ENCODE measurements at places on chromosomes 6 and 20.

DNA sequence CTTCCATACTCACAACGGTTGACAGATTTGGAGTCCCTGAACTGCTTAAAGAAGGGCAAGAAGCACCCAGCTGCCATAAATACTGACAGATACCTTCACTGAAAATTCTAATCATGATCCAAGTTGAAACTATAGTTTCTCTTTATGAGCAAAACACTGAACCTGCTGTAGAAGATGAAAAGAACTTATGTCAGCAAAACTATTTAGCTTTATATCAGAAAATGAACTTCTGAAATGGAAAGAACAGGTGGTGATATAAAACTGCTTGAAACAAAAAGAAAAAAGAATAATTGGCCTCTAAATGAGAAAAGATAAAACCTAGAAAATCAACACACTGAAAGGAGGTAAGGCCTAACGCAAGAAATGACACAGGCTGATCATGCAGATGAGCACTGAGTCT, 72.4 kb downstream of the HACE1 start:
- no peak for DNase-seq

GRCh38 chr20:48015943-48016723, 230.9 kb upstream of the SULF2 start:
- no peak for DNase-seq

DNA sequence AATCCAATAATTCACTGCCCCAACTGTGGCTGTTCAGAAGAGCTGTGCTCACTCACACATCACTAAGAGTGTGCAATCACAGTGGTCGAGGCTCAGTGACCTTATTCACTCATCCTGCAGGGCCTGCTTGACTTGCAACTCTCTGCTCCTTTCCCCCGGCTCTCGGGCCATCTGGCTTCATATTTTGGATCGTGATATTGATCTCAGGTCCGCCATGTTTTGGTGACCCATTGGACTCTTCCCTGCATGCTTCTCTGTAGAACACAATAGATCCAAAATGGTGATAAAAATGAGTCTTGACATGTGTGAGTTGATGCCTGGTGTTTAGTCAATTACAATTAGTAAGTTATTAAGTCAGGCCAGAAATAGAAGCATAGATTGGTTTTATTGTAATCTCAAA, 313.9 kb upstream of the SOX4 start:
- DNase-seq: no peak

- DNase-seq: no peak
Observed at GRCh38 chr6:97812940-97813339, 529.9 kb upstream of the MMS22L start.

- DNase-seq: no peak
Observed at GRCh38 chr20:52529826-52530225, 338.2 kb upstream of the ZFP64 start.

DNA sequence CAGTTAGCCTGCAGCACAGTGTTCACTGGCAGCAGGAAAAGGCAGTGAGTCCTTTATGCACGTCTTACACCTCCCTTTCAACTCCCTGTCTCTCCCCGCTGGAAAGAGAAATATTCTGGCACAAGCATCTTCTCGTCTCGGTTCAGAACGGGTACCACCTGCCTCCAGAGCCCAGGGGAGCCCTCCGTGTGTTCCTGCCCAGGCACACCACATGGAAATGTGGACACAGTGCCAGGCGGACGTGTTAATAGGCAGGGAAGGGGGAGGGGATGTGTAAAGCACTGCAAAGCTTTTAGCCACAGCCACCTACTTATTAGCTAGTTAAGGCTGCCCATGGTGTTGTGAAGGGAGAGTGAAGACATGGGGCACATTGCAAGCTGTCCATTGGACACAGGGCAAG, 219.7 kb downstream of the FARS2 start:
- no peak for DNase-seq

GRCh38 chr6:30481211-30481964, 7.9 kb upstream of the HLA-E start:
- no peak for DNase-seq

GRCh38 chr6:69349771-69350170, 447.0 kb downstream of the LMBRD1 start:
- no peak for DNase-seq

GRCh38 chr6:158381214-158381613, 68.9 kb downstream of the TULP4 start:
- no peak for DNase-seq

DNA sequence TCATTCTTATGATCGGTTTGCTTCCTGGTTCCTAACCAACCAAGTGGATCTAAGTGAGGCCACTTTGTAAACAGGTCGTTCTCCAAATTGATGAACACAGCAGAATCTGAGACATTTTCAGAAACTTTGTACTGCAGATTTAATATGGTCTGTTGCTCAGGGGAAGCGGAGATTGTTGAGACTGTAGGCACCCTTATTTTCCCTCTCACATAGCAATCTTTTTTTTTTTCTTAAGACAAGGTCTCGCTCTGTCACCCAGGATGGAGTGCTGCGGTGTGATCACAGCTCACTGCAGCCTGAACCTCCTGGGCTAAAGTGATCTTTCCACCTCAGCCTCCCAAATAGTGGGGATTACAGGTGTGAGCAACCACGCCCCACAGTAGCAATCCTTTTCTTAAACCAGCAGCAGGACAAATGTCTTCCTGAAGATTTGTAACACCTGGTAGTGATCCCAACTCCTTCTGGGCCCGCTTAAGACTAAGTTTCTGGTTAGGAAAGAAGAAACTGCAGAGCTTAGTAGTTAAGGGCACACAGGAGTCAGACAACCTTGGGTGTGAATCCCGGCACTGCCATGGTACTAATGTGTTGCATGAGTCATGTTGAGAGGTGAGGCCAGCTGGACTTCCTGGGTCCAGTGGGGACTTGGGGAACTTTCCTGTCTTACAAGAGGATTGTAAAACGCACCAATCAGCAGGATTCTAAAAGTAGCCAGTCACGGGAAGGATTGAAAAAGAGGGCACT, 48.4 kb upstream of the EZR start:
- DNase-seq: no peak

DNA sequence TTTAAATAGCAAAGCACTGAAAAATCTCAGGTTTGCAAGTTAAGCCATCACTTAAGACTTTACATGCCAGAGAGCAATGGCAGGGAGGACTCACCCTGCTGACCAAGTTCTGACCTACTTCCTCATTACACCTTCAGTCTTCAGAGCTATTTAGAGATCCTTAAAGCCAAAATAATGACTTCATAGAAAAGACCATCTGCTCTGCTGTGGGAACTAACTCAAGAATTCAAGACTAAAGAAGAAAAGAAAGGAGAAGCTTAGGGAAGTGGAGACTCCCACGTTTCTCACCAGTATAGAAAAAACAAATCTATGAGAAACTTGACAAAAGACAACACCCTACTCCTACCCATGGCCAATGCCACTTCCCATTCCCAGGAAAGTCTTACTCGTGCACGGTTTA, 28.6 kb downstream of the XPO5 start:
- DNase-seq: no peak

DNA sequence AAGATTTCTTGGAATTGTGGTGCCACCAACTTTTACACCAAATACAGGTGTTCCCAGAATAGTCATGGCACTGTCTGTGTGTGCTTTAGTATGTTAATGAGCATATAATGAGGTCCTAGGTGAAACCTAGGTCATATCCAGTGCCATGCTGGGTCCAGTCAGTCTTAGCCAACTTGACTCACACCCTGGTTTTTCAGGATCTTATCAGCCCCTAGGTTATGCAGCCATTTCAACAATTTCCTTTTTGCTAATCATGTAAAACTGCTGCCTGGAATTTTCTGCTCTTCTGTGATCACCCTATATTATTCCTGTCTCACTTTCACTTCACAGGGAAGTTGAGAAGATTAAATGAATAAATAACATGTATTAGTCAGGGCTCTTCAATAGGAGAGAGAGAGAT, 23.7 kb downstream of the SDHAF4 start:
- DNase-seq: no peak

DNA sequence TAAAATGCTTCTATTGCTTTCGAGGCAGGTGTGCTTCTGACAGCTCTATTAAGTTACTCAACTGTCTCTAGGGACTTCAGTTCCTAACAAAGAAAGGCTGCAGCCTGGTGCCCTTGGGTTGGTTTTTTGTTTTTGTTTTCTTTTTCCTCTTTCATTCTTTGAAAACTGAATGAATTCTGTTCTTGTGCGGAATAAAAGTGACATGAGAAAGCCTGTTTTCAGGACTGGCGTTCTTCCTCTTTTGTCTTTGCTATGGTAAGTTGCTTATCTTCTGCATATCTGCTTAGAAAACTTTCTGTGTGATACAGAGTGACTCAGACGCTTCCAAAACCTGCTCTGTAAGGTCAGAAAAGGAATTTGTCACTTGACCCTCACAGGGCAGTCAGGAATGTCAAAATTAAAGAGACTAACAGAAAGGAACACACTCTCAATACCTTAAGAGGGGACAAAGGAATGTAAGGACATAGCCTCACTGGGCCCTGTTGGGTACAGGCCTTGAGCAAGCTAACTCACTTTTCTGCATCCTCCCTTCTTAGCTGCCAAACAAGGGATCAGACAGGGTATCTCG, 56.2 kb upstream of the NHSL1 start:
- no peak for DNase-seq

- no peak for DNase-seq
Observed at GRCh38 chr6:24145690-24146131, 19.7 kb downstream of the NRSN1 start.

DNA sequence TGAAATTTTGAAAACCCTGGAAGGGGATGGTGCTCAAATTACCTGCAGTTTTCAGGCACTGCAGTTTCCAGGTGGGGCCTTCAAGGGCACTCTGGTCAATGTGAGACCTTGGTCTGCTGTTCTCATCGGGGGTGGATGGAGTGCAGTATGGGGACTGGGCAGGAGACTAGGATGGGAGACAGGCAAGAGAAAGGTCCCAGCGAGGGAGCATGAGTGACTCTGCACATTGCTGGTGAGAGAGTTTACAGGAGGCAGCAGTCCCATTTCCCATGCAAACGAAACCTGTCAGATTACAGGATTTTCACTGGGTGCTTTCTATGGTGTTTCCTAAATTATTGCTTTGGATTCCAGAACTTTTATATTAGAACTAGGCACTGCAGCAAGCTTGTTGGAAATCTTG, 73.5 kb upstream of the DTNBP1 start:
- DNase-seq: no peak

DNA sequence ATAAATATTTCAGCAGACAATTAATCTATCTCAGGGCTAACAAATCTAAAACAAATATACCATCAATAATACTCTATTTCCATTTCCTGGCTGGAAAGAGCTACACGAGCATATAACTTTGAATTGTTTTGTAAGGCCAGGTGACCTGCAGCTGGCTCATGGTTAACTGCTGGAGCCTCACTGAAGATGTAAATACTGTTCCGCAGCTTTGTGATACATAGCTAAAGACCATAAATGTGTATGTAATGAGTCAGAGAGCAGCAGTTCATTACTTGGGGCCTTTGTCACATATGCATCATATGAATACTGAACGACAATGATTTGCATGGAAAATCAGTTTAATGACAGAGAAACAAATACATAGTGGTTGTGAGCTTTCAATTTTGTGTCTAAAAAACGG, 109.4 kb upstream of the CCN2 start:
- DNase-seq: no peak

All from CD4-positive, alpha-beta T cell treated with Interleukin-6 at 100 ng/mL for 8 hours (primary cell).